Activated naive CD4-positive, alpha-beta T cell (primary cell): ENCODE measurements at places on chromosomes 12 and 14.
A peak's percentile ranks its signal among the peaks of the same experiment; 100 is the strongest.

- DNase-seq = no peak
Observed at GRCh38 chr14:49339130-49339529, 247.1 kb downstream of the RPS29 start.

DNA sequence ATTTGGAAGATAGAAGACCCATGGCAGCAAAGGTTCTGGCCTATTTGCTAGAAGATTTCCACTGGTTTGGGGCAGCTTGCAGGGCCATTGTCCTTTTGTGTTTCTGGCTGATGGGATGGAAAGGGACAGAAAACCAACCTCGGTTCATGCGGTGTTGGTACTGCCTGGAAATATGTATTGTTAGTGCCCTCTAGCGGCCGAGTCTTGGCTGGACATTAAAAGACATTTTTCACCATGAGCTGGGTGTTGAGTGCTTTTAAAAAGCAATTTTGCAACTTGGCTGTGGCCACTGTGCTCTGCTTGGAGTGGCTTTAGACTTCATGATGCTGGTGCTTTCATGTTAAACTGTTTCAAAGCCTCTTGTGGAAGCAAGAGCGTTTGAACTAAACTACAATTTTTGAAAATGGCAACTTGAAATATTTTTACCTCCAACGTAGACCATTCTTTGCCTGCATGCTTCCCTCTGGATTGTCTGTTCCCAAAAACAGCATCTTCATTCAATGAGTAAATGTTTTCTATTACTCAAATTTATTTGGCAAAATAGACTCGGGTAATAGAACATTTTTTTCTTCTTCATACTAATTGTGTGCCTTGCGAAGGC is 102.7 kb upstream of the TBX5 start:
- peak; percentile 21 for DNase-seq

- no peak for DNase-seq
Observed at GRCh38 chr12:66189486-66189843, 451 bp downstream of the IRAK3 start.

DNA sequence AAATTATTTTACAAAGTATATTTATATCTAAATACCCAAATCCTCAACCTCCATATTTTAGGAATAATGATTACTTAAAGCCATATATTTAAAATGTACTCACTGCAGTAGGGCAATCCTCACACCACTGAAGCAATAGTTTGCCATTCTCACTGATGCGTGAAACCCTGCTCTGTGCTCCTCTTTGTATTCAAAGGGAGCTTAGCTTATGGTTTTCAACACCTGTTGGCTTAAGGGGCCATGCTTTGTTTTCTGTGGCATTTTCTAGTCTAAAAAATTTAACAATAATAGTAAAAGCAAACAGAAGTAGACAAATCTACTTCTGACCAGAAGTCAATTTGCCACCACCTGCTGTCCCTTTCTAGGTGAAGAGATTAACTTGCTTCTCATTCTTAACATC is 294.6 kb downstream of the FLRT2 start:
- DNase-seq = no peak

DNA sequence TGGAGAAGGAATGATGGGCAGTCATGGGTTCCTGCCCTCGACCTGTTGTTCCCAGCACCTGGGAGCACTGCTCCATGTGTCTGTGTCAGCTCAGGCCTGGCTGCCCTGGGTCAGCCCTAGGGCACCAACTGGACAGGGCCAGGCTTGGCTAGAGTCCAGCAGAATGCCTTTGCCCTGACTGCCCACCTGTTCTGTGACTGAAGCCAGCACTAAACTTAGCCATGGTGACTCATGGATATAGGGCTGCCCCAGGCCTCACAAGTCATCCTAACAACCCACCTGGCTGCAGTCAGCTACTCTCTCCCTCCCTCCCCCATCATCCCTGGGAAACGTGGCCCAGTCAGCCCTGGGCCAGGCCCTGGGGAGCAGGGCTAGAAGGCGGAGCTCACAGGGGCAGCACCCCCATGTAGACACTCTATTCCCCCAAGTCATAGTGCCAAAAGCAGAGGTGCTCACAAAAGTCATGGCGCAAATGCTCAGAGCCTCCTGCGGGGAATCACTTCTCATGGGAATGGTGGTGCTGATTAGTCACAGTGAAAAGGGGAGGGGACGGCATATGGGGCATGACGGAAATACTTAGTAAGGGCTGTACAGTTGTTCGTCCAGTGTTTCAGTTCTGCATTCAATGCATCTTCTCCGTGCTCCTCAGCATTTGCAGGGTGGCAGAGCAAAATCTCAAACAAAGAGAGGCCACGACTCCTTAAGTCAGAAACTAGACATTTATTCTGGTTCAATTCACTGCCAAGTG is 52.0 kb upstream of the NTF3 start:
- DNase-seq = no peak

DNA sequence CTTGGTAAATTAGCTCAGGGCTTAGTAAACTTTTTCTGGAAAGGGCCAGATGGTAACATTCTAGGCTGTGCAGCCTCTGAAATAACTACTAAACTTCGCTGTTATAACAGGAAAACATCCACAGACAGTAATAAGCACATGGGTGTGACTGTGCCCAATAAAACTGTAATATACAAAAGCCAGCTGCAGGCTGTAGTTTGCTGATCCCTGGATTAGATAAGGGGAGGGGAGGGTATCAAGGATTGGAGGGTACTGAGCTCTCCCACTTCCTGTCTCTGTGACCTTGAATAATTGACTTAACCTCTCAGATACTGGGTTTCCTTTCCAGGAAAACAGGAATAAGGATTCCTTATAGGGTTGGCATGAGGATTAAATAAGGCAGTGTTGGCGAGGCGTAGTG is 81.2 kb downstream of the CCDC60 start:
- no peak for DNase-seq

GRCh38 chr12:59780605-59781135 is 184.8 kb downstream of the SLC16A7 start:
- no peak for DNase-seq

- no peak for DNase-seq
Observed at GRCh38 chr12:47896633-47897032, 8.2 kb downstream of the VDR start.

GRCh38 chr12:122871851-122872780 is 23.8 kb downstream of the VPS37B start:
- DNase-seq = no peak

GRCh38 chr12:69366796-69367195 is 7.3 kb downstream of the YEATS4 start:
- no peak for DNase-seq

DNA sequence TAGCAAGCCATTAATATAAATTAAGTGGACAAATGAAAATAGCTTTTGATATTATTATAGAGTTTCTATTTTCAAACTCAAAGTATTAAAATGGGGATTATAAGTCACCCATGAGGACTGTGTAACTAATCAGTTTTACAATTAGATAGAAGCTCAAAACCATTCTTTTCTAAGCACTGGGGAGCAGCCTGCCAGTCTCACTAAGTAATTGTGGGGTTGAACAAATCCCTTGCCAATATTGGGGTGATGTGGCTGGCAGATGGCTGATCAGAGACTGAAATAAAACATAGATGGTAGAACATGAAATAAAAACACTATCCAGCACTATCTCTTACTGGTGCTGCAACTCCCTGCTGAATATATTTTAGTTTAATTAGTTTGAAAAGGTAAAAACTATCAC is 353.2 kb downstream of the FLRT2 start:
- DNase-seq = no peak

GRCh38 chr14:77838831-77839511 is 39.1 kb downstream of the ADCK1 start:
- DNase-seq = no peak

DNA sequence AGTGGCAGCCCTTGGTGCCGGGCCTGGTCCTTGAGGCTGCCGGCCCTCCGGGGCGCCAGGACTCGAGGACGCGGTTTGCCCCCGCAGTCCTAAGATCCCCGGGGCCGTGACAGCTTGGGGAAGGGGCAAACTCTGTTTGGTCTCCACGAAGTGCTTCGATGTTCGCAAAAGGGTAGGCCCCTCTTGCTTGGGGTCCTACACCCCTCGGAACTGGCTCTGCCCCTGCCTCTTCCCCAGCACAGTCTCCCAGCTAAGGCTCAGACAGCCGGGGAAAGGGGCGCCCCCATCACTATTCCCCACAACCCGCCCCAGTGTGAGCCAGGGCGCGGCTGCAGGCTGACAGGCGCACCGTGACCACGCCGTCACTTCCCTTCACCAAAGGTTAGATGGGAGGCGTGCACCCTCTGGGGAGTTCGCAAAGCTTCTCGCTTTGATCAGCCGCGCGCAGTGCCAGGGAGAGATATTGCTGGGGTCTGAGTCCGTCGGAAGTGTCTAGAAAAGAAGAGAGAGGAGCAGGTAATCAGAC is 7.2 kb upstream of the OTX2 start:
- DNase-seq = no peak

DNA sequence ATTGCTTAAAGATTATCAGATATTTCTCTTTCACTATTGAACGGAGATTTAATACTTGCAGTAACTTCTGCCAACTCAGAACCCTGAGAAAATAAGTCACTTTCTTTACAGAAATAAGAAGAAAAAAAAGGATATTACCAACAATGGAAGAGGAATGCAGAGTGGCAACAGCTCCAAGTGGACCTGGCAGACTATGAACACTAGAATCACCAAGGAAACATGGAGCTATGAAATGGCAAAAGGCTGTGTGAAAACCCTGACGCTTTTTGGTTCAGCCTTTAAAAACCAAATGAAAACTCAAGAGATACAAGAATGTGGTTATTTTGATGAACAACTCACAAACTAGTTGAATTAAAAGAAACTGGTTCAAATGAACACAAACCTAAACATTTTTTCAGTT is 17.7 kb downstream of the DTD2 start:
- DNase-seq = no peak

- DNase-seq = no peak
Observed at GRCh38 chr12:90399357-90399756, 555.6 kb downstream of the CCER1 start.

- DNase-seq = no peak
Observed at GRCh38 chr12:106074706-106075392, 63.9 kb downstream of the NUAK1 start.

DNA sequence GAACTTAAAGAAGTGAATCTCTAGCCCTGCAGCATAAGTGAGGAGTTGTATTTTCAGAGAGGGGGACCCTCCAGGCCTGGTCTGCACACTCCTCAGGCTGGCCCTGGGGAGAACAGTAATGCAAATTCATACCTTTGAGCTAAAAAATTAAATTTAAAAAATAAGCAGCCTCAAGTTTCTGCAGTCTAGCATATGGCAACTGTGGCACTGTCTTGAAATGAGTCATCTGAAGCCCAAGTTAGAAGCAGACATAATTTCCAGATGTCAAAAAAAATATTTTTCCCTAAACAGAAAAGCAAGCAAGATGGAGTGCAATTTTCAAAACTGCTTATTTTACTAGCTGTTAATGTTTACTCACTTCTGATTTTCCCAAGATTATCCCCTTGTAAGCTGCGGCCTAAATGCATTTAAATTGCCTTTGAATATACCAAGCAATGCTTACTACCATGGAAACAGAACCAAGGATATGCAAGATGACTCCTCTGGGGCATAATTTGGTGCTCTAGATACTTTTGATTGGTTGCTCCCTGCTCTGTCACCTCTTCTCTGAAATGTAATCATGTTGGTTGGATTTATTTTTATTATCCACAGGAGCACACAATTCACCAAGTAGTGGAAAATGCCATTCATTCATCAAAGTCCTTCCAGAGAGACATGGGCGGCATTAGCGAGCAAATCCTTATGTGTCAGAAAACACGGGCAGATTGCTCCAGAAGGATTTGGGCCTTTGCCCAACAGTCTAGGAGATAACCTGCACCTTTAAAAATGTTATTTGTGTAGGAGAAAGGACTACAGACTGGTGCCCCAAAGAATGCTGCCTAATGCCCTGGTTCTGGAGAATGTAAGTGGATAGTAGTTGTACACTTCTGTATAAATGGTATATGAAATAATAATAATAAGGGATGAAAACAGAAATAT is 25.0 kb upstream of the DHRS7 start:
- DNase-seq = no peak

GRCh38 chr12:104958001-104958804 is at the start of gene SLC41A2:
Gene SLC41A2 (minus strand): TSS chr12:104958290. CDS start chr12:104928527, 29,763 bp downstream.
- DNase-seq = peak; percentile 49
